ENCODE measurements at places on chromosomes 4 and X.

DNA sequence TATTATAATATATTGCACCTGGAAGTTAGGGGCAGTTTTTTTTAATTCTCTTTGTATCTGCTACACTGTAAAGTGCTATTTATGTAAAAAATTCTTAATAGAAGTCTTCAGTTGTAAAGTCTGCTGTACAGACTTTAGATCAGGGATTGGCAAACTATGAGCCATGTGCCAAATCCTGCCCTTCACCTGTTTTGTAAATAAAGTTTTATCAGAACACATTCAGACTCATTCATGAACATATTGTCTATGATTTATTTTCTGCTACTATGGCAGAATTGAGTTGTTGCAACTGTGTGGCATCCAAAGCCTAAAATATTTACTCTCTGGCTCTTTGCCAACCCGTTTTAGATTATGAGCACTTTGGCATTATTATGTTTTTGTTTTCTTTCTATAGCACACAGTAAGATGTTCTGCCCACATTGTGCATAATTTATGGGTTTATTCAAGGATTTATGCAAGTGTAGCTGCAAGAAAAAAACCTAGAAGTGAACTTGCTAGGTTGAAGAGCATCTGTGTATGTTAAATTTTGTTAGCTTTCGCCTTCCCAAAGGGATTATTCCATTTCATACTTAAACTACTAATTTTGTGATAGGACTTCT lies 56.9 kb downstream of the CLCN3 start:
- DNase-seq = peak; percentile 10

DNA sequence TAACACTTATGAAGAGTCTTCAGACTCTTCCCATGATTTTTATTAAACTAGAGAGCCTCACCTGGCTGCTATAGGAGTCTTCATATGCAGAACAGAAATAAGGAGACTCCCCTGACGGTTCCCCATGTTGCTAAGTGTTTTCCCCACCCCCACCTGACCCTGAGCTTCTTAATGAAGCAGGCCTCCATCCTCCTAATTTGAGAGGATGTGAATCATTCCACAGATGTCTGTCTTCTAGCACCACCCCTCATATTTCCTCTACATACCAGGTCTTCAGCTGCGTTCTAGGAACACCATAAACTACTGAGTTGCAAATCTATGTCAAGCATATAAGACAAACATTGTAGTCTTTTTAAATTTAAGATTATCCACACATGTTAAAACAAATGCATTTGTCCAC lies 36.9 kb downstream of the RP2 start:
- DNase-seq = no peak

DNA sequence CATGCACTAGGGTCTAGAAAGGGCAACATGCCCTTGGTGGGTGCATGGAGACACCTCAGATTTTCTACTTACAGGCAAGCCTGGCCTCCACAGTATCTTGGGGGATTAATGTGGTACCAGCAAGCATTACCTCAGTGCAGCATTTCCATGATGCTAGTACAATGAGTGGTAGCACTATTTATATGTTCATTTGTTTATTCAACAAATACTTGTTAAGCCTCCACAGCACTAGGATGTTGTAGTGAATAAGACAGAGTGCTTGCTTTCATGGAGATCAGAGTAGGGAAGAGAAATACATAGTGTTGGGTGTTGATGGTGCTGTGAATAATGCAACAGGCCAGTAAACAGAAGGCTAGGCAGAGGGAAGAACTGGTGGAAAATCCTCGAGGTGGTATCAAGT lies 133.4 kb downstream of the KLHL8 start:
- DNase-seq = no peak

DNA sequence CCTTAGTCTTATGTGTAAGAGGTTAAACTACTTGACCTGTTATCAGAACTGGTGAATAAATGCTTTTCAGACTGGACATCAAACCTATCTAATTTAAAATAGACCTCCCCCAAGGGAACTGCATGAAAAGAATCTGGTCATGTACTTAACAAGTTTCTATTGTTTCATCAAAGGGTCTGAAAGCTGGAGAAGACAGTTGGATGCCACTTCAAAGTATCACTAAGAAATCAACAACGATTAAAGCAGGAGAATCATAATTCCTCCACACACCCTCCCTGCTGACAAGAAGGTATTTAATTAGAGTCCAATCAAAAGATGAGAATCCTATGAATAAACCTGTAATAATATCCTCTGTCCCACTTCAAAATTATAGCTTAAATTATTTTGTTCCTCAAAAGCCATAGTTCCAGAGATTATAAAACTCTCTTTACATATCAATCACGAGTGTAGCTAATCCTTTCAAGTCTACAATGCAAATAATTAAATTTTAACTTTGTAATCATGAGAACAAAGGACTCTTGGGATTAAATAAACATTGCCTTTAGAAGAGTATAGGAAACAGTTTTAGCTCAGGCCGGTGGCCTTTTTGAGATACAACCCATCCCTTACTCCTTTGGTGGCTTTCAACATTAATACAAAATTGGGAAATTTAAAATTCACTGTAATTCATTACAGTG lies 35.1 kb downstream of the TSPAN5 start:
- DNase-seq = no peak

DNA sequence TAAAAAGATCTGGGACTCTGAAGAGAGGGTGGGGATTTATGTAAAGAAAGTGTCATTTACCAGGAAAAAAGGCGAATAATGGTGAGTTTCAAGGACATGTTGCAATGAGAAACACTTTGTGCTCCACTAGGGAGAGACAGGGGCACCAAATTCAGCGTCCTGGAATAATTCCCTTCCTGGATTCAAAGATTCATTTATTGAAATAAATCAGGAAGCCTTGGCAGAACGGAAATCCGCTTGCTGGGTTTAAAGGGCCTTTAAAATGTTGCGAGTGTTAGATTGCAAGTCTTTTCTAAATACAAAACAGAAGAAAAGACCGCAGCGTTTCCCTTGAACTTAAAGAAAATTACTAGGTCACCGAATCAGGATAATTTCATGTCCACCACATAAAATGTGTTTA lies 3.8 kb upstream of the ZIC3 start:
- DNase-seq = no peak

DNA sequence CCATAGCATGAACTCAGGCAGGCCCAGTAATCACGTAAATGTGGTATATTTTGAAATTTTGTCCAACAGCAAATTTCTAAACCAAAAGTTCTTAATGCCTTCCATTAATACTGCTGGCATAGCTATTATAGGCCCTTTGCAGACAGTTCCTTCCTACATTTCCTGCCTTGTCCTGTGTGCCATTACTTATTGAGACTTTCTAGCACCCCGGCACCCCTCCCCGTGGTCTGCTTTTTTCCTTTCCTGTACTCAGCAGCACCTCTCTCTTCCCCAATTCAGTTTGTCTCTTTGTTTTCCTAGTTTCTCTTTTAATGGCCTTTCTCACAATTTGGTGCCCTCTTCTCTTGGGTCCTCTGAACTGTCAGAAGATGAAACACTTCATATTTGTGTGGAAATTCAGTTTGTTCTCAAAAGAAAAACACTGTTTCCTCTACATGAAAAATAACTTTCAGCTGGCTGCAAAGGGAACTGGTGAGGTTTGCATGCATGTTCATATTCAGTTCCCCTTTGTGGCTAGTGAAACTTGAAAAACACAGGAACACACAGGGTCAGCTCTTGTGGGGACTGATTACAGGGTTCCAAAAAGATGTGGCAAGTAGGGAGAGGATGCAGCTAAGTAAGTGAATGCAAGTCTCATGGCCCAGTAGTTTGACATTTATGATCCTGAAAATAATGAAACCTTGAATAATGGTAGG lies 17.1 kb downstream of the GPR34 start:
- DNase-seq = no peak

- no peak for DNase-seq
Observed at GRCh38 chrX:53196678-53197077, 28.3 kb downstream of the KDM5C start.

- no peak for DNase-seq
Observed at GRCh38 chrX:30153175-30153880, 62.0 kb upstream of the MAGEB2 start.

- no peak for DNase-seq
Observed at GRCh38 chr4:152117933-152118507, 357.2 kb upstream of the GATB start.

DNA sequence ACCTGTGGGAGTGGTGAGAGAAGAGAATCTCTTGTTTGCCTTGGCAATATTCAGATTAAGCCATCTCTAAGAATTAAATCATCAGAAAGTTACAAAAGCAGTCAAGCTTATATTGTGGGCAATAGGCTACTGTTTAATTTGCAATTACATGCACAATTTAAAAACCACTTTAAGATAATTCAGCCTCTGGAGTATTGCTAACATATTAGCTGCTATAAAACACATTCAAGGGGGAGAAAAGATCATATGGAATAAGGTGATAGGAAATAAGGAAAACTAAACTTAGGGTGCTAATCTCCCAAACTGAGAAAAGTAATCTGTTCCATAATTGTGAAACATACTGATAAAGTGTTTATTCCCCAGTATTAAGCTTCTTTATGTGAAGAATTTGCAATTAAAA lies 103.9 kb downstream of the ARAP2 start:
- DNase-seq = no peak

GRCh38 chr4:114659386-114660008 lies 60.9 kb downstream of the UGT8 start:
- peak; percentile 77 for DNase-seq

GRCh38 chr4:138567696-138568095 lies 325.5 kb upstream of the SLC7A11 start:
- peak; percentile 28 for DNase-seq

GRCh38 chrX:20028588-20028987 lies 37.7 kb upstream of the BCLAF3 start:
- no peak for DNase-seq

DNA sequence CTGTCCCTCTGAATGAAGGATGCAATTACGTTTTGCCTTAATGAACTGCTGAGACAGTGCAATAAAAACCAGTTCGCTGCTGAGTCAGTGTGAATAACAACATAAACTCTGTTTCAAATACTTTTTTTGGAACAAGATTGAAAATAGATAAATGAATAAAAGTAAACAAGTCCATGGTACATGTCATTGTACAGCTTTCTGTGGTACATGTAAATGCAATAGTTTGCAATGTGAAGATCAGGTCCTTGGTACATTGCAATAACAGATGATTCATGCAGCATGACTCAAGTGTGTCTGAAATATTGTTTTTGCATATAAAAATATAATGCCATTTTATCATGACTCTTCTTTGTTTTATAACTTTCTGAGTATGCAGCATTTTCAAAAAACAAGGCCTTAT lies 193.4 kb upstream of the PACRGL start:
- peak; percentile 87 for DNase-seq

DNA sequence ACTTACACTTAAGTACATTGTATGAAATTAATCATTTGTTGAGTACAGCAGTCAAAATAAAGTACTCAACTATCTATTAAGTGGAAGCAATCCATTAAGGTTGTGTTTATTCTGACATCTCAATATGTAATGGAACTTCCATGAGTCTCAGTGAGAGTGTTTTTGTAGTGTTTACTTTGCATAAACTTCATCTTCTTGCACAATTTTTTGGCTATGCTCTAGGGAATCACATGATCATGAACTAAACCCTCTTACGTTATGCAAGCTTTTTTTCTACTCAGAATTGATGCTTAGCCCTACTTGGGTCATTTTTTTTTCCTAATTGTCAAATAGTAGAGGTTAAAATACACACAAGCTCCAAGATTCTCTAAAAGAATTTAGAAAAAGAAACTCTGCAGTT lies 21.1 kb upstream of the PIGA start:
- DNase-seq = peak; percentile 80

DNA sequence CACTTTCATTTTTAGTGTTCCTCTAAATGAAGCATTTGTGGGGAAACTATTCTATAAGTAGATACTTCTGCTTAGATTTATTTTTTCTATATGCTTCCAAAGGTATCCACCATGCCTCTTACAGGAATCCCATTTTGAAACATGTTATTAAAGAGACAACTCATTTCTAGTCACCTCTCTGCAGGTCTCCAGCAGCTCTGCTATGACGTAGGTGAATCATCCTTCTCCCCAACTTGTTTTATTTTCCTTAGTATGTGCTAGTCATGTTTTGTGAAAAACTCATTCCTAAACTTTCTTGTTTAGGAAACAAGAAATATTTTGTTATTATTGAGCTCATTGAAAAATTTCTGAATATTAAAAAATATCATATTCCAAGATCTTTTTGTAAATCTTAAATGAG lies 12.8 kb downstream of the CXCL8 start:
- no peak for DNase-seq

DNA sequence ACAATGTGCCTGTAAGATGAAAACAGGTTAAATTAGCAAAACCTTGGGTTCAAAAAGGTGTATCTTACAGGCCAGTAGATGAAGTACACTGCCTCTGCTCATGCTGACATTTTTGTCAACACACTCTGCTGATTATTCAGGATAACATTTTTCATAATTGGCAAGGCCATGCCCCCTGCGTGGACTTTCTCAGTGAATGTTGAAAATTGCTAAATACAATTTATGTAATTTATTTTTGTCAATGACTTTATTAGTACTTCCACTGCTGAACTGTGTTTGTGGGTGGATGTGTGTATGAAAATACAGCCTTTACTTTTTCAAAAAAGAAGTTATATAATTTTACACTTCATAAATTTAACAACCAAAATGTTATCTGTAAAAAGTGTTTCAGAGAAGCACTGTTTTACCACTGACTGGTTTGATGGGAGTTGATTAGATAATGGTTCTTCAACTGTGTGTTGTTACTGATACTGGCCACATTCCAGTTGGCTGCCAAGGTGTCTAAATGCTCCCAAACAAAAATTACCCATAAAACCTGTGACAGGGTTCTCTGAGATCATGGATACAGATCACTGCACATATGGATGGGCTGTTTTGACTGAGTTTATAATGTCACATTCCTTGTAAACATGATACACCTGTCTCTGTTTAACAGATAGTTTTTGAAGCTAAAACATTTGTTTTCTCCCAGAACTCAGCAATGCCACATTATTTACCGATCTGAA lies 151.9 kb upstream of the SLC7A11 start:
- no peak for DNase-seq

DNA sequence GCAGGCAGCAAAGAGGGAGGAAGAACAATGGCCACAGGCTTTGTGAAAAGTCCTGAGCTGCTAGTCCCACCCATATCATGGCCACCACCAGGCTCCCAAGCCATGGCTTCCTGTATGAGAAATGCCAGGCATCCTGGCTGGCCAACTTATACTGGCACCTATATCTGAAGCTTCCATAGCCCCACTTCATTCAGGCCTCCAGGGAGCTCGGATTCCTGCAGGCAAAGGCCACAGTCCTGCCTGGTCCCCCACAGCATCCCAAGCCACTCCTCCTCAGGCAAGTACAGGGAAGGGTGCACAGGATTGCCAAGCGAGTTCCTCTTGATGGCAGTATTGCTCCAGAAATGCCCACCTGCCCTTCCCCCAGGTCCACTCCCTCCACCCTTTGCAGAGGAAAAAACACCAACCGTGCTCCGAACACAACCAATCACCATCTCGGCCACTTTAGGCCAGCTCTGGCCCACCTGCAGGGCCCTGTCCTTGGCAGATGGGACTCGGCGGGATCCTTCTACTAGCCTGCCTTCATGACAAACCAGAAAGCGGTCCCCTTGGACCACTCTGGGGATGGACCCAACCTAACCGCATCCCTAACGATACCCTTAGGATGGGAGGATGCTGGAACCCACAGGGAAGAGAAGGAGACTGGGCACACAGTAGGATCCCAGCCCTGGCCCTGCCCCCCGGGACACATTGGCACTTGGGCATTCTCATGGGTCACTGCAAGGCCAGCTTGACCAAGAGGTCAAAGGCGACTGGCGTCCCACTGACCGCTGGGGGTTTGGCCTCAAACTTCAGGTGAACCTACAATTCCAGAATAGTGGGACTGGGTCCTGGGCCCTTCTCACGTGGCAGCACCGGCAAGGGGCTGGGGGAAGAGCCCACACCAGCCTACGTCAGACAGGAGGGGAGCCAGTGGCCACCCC lies 220.4 kb upstream of the AGTR2 start:
- no peak for DNase-seq

Data from fibroblast of pulmonary artery (primary cell).